ENCODE measurements at places on chromosomes 1 and 21.

- DNase-seq, result no peak
Observed at GRCh38 chr1:113931451-113931851, 2.3 kb downstream of the HIPK1 start.

DNA sequence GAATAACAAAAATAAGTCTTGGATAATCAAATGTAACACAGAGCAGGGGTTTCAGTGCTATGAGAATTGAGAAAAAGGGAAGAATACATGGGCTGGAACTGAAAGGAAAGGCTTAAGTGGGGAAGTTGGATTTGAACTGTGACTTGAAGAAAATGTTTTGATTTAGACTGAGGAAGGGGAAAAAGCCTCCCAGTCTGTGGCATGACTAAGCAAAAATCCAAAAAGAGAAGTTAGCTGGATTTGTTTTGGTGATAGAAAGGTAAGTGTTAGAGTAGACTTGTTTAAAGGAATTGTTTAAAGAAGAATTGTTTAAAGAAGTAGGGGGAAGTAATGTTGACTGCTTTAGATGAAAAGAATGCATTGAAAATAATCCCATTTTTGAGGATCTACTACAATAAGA lies 46.0 kb downstream of the KCNK2 start:
- no peak for DNase-seq

GRCh38 chr1:48469616-48470480 lies 2.2 kb downstream of the SPATA6 start:
- no peak for DNase-seq

DNA sequence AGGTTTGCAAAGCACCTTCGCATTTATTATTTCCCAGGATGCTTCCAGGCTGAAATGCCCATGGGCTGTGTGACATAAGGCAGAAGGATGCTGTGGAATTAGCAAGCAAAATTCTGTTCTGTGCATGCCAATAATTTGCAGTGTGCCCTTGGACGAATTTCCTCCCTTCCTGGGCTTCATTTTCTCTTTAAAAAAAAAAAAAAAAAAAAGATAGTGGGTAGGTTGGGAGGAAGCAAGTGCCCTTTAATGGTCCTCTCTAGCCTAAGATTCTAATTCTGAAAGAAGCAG lies 2.5 kb upstream of the ID3 start:
- no peak for DNase-seq

- peak; percentile 34 for DNase-seq
Observed at GRCh38 chr21:42923553-42924432, 1.6 kb downstream of the ERVH48-1 start.
